ENCODE measurements at places on chromosomes 7 and 10. TPM values are rescaled to one million over a fixed set of nuclear protein-coding genes. Genes with fewer than 3 reads are reported as not detected.

C7orf57 gene
- not detected for total RNA-seq

GNG11 gene
- 113 TPM for total RNA-seq

IGF2BP3 gene
- total RNA-seq, result 45.5 TPM

SAMD9 gene
- total RNA-seq, result 5.6 TPM

UPK3B gene
- total RNA-seq, result not detected

MYH16 gene
- total RNA-seq, result not detected

FANK1 gene
- total RNA-seq, result 2.5 TPM

CYP2C19 gene
- not detected for total RNA-seq

ZNF212 gene
- 3.8 TPM for total RNA-seq

CDNF gene
- 0.36 TPM for total RNA-seq

NME8 gene
- total RNA-seq, result not detected

DDX21 gene
- 44.2 TPM for total RNA-seq

CFAP58 gene
- total RNA-seq, result under 0.01 TPM

PAOX gene
- total RNA-seq, result 7.6 TPM

VAX1 gene
- total RNA-seq, result not detected

HOGA1 gene
- total RNA-seq, result 0.72 TPM

CYP26C1 gene
- 4.7 TPM for total RNA-seq

CTNNA3 gene
- total RNA-seq, result not detected

CDC14C gene
- not detected for total RNA-seq

ADCYAP1R1 gene
- total RNA-seq, result not detected

NMT2 gene
- total RNA-seq, result 28.2 TPM

WNT8B gene
- total RNA-seq, result not detected

VWDE gene
- total RNA-seq, result not detected

CRYGN gene
- total RNA-seq, result not detected

NUDT1 gene
- 22.6 TPM for total RNA-seq

TTYH3 gene
- total RNA-seq, result 48.1 TPM

CCDC3 gene
- total RNA-seq, result 12.2 TPM

DLX6 gene
- not detected for total RNA-seq

All from cardiac atrium fibroblast (primary cell).